Stimulated activated CD4-positive, alpha-beta T cell treated with anti-CD3 and anti-CD28 coated beads, Interleukin-4, amount 100 ng/mL, for 24 hours (primary cell): ENCODE measurements at places on chromosomes 2 and 18.

- no peak for DNase-seq
Observed at GRCh38 chr2:177029075-177029474, 183.5 kb upstream of the HNRNPA3 start.

- DNase-seq, result no peak
Observed at GRCh38 chr18:23548275-23548674, 38.0 kb downstream of the NPC1 start.

- no peak for DNase-seq
Observed at GRCh38 chr2:184677171-184677570, 78.8 kb downstream of the ZNF804A start.

DNA sequence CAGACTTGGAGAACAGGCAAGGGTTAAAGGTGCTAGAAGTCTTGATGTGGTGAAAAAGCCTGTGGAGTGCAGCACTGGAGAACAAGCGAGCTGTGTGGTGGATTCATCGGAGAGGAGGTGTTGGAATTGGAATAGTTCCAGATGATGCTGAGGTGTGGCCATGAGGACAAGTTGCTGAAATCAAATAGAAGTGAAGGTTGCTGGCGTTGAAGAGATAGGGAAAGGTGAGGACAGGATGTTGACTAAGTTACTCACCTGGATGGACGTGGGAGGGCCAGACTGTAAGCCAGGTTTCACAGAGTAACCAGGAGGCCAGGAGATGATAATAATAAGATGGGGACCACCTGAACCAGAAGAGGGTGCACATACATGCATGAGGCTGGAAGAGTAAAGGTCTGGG lies 173.4 kb downstream of the DIS3L2 start:
- DNase-seq, result no peak

DNA sequence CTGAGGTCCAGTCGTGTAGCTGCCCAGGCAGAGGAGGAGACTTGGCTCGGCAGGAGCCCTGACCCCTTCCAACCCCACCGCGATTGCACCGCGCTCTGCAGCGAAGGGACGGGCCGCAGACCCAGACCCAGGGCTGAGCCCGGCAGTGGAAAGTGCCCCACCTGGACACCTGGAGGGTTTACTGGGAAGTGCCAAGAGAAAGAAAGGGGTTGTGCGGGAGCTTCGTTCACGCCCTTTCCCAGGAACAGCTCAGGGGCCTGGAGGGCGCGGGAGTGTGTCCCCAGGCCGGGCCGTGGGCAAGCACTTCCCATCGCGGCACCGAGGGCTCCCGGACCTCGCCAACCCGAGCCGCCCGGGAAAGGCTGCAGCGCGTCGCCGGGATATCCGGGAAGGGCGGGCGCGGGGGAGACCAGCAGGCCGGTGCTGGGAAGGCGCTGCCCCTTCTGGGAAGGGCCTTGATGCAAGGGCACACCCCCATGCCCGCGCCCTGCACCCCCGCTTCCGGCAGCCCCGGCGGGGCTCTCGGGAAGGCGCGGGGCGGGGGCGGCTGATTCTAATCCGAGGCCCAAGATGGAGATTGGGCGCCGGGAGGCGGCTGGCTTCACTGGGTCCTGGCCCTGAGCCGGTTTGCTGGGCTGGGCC lies 36.1 kb upstream of the MRPL33 start:
- DNase-seq, result peak; percentile 65

DNA sequence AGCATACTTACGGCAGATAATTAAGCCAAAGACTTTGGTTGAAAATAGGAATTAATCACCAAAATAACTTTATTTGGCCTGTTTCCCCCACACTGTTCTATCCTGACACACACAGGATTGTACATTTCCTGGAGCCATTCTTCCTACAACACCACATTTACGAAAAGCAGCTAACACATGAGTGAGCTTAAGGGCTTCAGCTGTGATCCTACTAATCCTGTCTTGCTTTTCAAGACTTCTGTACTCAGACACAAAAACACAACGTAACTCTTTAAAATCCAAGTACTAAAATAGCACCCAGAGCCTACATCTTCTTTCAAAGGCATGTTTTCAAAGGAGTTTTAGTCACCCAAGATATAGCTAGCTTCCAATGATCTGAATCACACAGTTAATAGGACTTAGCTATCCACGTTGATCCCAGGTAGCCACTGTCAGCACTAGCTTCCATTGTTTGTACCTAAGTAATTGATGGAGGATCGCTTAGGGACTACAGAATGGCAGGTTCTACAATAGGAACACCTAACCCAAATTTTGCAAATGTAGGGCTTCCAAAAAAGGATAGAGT lies 42.8 kb upstream of the TTC39C start:
- no peak for DNase-seq

GRCh38 chr2:241053576-241054251 lies 48.4 kb downstream of the MTERF4 start:
- DNase-seq, result no peak

DNA sequence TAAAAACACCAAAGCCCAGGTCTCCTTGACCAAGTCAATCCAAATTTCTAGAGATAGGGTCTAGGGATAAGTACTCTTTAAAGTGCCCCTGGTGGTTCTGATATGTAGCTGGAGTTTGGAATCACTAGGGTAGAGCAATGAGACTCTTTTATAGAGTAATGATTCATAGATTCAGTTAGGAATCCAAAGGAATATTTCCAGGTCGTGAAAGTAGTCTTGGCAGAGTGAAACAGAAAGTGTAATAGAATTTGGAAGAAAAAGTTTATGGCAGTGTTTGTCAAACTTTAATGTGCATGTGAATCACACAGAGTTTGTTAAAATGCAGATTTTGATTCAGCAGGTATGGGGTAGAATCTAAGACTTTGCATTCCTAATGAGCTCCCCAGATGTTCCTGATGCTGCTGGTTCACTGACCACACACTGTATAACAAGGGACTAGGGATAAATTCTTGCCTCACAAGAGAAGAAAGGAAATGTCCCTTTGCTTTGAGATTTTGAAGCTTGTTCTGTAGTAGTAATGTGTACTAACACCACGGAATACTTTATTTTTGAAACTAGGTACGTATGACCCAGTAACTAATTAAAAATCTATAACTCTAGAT lies 1.8 kb downstream of the UPP2 start:
- no peak for DNase-seq

- DNase-seq, result peak; percentile 46
Observed at GRCh38 chr2:241741016-241741415, 6.6 kb downstream of the D2HGDH start.

DNA sequence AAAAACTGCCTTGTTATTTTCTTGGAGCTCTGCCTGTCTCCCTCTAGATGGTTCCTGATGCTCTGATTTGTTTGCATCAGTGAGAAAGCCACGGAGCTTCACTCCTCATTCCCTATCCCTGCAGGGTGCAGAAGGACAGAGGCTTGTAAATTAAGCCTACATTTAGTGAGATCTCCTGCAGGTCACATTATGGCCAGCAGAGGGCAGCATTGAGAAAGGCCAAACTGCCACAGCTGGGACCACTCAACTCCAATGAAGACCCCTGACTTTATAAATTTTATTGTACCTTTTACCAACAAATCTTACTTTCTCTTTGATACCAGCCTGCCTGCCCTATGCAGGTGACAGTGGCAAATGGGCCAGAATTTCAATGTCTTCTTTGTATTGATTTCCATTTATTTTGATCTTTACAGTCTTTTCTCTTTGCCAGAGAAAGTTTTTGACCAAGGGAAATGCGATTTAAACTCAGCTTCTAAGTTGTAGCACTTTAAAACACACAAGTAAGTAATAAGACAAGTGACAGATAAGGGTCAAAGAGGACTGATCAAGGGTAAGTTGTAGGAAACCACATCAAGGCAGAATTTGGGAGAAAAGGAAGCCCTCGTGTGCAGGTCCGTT lies 1029.1 kb upstream of the KLHL29 start:
- peak; percentile 24 for DNase-seq
